CD4-positive, alpha-beta memory T cell (primary cell): ENCODE measurements at places on chromosomes 12 and 14.

GRCh38 chr14:103862393-103862782, 15.0 kb upstream of the PPP1R13B start:
- no peak for DNase-seq

DNA sequence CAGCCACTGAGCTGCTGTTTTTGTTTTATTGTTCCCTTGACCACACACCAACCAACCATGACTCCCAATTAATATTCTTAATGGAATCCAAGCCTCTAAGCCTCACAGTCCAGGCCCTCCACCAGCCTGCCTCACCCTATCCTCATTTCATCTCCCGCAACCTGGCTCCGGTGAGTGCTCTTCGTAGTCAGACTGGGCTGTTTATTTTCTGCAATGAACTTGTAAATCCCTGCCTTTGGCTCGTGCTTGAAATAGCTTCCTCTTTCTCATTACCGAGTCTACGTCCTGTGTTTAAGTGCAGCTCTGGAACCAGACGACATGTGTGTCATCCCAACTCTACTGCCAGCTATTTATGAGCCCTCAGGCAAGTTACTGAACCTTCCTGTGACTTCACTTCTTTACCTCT, 12.4 kb upstream of the ETFBKMT start:
- DNase-seq = no peak

- no peak for DNase-seq
Measured at GRCh38 chr12:13229504-13229903, 33.0 kb downstream of the EMP1 start.

DNA sequence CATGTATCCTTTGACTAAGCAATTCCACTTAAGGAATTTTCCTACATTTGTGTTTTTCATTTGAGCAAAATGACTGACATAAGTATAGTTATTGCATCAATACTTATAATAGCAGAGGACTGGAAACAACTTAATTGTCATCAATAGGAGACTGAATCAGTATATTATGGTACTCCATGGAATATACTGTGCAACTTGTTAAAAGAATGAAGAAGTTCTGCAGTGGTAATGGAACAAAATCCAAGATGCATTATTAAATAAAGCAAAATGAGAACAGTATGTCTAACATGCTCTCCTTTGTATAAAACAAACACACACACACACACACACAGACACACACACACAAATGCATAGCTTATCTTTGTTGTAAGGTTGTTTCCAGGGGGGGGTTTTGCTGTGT, 303.1 kb downstream of the RAD51B start:
- DNase-seq = no peak

- DNase-seq = no peak
Measured at GRCh38 chr12:46304070-46304469, 35.2 kb upstream of the SLC38A1 start.

- DNase-seq = no peak
Measured at GRCh38 chr14:58401587-58401986, 5.9 kb downstream of the TOMM20L start.

DNA sequence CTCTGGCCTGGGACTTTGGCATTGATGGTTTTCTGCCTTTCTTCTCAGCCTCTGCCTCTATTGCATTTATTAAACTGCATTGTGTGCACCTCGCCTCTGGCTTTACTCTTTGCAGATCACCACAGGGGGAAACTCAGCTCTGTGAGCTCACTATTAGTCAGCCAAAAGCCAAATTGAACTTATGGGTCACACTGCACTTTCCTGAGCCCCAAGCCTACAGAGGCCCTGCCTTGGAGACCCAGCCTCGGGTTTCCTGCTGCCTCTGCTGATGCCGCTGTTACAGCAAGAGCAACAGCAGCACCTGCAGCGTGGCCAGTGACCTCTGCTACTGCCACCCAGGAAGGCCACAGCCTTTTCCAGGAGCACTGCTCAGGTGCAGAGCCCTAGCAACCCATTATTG, 122.5 kb downstream of the DAD1 start:
- no peak for DNase-seq

- no peak for DNase-seq
Measured at GRCh38 chr12:131752451-131752850, 41.6 kb downstream of the SFSWAP start.

DNA sequence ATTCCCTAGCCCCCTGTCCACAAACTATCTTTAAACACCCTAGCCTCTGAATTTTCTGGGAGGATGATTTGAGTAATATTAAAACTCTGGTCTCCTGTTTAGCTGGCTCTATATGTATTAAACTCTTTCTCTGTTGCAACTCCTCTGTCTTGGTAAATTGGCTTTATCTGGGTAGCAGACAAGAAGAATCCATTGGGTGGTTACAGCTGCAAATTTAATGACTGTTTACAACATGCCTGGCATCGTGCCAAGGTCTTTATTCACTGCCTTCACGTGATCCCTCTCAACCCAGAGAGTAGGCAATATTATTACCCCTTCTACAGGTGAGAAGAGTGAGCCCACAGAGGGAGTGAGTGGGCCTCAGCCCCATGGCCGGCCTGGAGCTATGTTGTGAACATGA, 77.8 kb upstream of the MYL2 start:
- no peak for DNase-seq

DNA sequence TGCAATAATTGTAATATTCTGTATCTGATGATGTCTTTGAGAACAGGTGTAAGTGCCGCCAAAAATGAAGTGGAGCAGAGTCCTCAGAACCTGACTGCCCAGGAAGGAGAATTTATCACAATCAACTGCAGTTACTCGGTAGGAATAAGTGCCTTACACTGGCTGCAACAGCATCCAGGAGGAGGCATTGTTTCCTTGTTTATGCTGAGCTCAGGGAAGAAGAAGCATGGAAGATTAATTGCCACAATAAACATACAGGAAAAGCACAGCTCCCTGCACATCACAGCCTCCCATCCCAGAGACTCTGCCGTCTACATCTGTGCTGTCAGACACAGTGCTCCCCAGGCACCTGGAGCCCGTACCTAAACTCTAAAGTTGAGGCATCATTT, 268.7 kb downstream of the DAD1 start:
- DNase-seq = no peak

- DNase-seq = no peak
Measured at GRCh38 chr12:3152892-3153291, 75.7 kb downstream of the TSPAN9 start.

DNA sequence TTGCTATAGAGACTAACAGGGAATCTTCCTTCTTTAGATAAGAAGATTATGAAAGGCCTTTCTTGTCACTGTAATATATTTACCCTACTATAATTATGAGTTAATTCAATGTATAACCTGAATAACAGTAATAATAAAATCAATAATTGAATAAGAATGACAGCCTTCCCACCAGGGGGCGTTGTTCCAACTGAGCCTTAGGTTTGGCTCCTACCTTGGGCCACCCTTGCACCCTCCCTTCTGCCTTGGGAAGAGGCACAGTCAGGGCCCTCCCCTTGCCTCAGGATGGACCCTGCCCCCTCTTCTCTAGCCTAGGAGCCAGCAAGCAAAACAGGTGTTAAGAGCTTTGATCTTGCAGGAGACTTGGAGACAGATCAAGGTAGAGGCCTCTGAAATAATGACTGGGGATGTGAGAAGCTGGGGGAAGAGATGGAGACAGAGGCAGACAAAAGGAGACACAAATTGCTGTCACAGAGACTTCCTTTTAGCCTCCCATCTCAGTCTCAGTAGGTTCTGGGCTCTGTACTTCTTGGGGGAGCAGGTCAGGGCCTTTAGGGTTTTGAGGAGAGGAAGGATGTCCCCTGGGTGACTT, 40.1 kb upstream of the CISTR start:
- DNase-seq = peak; percentile 16

- DNase-seq = no peak
Measured at GRCh38 chr12:26631846-26632245, 201.1 kb downstream of the ITPR2 start.

DNA sequence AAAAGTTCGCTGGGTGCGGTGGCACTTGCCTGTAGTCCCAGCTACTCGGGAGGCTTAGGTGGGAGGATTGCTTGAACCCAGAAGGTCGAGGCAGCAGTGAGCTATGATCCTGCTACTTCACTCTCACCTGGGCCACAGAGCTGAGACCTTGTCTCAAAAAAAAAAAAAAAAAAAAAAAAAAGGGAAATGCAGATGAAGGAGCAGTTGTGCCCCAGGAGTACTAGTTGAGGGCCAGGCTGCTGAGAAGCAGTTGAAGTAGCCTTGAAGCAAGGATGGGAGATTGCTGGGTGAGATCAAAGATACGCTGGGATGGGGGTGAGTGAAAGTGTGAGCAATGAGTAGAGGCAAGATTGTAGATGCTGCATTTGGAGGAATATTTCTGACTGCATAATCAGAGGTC, 93.4 kb upstream of the DNM1L start:
- no peak for DNase-seq

GRCh38 chr12:93460902-93461301, 6.4 kb upstream of the MRPL42 start:
- DNase-seq = no peak

DNA sequence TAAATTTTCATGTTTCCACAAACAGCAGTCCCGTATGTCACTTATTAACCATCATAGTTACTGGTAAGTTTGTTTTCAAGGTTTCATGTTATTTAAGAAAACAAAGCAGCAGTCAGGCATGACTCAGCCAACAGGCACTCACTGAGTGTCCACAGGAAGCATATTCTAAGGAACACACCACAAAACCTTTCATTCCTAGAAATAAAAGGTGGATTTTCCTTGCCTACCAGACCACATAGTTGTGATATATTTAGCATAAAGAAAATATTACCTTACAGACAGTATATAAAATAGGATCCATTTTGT, 143.3 kb upstream of the AVPR1A start:
- DNase-seq = no peak

DNA sequence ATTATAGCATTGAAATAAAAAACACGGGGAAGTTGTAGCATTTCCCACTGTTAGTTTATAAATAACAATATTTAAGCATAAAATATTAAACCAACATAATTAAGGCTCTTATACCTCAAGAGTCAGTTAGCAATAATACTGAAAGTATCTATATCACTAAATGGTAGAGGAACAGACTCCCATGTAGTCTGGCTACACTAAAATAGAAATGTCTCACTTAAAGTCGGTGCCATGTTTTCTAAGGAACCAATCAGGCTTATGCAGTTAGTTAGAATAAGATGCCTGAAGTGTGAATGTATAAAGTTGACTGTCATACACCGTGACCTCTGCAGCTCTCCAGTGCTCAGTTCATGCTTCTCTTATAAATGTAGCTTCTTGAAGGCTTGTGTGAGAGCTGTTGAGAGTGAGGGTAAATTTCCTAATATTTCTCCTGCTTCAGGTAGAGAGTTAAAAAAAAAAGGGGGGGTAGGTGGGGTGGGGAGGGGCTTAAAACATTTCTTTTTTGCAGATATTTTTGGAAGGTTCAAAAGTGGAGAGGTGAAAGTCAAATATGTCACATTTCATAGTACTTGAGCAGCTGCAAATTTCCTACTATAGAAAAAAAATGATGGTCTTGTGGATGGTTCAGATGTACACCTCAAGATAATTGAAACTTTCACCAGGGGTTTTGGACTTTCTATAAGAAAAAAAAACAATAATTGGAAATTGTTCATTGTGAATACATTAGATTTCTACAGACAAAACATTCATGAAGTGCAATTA, 64.5 kb downstream of the PTCSC3 start:
- DNase-seq = no peak

DNA sequence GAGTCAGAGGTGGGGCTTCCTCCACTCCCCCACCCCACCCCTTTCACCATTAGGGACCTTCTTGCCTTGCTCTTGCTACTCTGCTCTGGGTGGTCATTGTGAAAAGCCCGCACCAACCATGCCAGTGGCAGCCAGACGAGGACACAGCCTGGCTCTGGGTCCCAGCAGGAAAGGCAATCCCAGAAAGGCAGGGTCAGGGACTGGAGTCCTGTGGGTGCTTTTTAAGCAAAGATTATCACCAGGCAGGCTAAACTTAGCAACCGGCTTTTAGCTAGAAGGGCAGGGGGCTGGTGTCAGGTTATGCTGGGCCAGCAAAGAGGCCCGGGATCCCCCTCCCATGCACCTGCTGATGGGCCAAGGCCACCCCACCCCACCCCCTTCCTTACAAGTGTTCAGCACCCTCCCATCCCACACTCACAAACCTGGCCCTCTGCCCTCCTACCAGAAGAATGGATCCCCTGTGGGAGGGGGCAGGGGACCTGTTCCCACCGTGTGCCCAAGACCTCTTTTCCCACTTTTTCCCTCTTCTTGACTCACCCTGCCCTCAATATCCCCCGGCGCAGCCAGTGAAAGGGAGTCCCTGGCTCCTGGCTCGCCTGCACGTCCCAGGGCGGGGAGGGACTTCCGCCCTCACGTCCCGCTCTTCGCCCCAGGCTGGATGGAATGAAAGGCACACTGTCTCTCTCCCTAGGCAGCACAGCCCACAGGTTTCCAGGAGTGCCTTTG, 1.2 kb upstream of the GAPDH start:
- DNase-seq = no peak

DNA sequence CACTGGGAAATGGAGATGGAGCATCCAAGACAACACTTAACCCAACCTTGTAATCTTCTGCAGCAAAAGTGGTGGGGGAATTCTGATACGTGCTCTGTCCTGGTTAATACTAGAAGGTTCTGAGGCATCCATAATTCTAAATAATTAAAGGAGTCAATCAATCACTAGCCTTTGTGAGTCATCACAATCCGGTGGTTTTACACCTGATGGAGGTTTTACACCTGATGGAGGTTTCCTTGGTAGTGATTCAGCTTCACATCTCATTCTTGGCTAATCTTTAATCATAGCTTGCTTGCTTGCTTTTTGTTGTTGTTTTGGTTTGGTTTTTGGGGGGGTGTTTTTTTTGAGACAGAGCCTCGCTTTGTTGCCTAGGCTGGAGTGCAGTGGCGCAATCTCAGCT, 343.4 kb downstream of the DPF3 start:
- DNase-seq = no peak

DNA sequence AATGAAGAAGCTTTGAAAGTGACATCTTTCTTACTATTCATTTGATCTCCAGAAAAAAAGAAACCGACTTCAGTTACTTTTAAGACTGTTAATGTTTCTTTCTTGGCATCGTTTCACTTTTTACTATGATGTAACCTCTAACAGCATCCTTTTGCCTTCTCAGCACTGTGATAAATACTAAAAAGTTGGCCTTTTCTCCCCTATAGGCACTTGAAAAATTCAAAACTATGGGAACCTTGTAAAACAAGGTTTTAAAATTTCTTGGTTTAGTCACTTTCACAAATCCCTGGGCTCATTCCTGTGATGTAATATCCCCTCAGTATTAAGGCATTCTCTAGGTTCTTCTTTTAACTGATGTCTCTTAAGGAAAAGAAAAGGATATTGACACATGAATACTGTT, 281.8 kb downstream of the EGLN3 start:
- DNase-seq = no peak

GRCh38 chr12:46722394-46723185, 103.2 kb downstream of the SLC38A4 start:
- no peak for DNase-seq

DNA sequence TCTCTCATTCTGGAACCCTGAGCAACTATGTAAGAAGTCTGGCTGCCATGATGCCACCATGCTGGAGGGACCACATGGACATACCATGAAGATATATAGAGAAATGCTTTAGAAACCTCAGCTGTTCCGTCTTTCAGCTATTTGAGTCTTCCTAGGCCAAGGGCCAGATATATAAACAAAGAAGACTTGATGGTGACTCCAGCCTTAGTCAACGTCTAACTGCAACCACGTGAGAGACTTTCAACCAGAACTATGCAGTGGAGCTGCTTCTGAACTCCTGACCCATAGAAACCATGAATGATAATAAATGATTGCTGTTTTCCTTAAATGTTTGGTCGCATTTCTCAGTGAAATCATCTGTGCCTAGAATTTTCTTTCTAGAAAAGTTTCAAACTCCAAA, 20.0 kb upstream of the KITLG start:
- no peak for DNase-seq

GRCh38 chr12:76713130-76713529, 50.8 kb upstream of the ZDHHC17 start:
- DNase-seq = no peak
